ENCODE measurements at places on chromosomes 7 and 10.

- no peak for DNase-seq
Observed at GRCh38 chr10:88455831-88456230, 127.3 kb downstream of the RNLS start.

- no peak for DNase-seq
Observed at GRCh38 chr7:18895456-18895855, 222.0 kb downstream of the TWIST1 start.

DNA sequence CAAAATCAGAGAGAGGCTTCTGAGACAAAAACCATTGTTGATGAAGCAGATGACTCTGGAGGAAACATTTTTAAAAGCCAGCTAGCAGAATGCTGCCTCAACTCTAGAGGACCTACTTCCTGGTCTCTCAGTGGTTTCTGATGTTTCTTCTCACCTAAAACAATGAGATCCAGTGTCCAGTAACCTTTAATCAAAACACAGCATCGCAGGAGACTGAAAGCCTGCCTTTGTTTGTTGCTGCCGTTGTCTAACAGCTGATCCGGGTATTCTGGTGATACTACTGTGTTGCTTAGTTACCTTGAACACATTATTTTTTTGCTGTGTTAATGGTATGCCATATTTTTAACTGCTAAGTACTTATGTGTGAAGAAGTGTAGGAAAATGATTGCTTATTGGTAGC is 70.9 kb downstream of the WIPF3 start:
- DNase-seq: no peak

- no peak for DNase-seq
Observed at GRCh38 chr10:124151466-124152095, 58.2 kb upstream of the CHST15 start.

- peak; percentile 17 for DNase-seq
Observed at GRCh38 chr7:103915680-103916357, 73.6 kb downstream of the RELN start.

DNA sequence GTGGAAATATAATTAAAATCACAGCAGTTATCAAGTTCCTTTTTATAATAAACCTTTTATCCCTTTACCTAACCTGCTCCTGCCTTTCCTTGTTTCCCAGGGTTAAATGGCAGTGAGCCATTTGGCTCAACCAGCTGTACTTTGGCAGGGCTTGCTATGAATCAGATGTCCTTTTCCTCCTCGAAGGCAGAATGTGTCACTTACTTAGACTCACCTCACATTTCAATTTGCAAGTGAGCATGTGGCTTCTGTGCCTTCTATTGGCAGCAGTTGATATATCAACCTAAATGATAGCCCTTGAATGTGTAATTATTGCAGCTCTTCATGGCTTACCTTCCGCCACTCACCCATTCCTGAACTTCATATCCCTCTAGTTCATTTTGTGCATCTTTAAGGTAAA is 301.7 kb downstream of the CSTF2T start:
- no peak for DNase-seq

DNA sequence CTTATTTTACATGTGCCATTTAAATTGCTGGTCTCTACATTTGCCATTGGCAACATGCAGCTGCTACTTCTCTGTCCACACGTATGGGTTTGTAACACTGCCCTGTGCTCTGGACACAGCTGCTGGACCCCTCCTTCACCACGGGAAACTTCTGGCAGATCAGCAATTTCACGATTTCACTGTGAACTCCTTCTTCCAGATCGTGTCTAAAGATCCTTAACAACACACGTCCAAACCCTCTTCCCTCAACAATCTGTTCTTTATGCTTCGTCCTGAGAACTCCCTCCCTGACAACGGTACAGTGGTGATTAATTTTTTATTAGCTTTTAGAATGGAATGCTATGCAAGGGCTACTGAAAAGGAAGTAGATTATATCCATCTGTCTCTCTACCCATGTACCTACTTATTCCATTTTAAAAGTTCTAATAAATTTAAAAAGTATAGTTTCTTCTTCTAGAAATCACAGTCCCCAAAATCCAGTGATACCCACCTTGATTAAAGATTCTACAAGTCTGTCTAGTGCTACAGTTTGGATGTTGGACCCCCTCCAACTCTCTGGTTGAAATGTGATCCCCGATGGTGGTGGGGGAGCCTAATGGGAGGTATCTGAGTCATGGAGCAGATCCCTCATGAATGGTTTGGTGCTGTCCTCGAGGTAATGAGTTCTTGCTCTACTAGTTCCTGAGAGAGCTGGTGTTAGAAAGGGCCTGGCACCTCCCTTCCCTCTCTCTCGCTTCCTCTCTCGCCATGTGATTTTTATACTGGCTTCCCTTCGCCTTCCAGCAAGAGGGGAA is 81.0 kb downstream of the KIAA1549 start:
- DNase-seq: no peak

- no peak for DNase-seq
Observed at GRCh38 chr7:13098161-13098560, 410.7 kb downstream of the ARL4A start.

DNA sequence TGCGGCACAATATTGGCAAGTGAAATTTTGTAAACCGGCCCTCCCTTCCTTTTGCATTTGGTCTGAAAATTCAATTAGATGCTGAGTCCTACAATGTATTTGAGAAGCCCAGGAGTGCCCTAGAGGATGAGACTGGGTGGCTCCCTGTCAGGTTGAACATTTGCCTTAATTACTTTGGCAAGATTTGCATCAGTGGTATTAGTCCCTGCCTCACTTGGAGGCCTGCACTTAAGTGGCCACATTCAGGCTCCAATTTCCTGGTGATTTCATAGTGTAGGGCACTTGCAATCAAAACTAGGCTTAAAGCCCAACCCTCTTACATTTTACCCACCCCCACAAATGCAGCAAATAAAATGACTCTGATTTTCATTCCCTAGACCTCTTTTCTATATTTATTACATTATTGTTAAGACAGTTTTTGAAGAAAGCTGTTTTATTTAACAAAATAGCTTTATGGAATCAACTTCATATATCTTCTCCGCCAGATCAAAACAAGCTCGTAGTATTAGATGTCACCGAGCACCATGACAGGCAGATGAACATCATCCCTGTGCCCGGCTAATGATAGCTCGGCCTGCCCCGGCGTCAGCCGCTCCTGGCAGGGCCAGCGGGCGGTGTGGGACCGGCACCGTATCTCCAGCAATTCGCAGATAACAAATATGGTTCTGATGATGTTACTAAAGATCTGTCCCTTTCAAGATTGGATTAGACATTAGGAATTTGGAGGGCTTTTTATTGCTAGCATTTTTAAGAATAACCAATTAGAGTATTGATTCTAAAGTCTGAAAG is 73.6 kb downstream of the EGFR start:
- DNase-seq: no peak

DNA sequence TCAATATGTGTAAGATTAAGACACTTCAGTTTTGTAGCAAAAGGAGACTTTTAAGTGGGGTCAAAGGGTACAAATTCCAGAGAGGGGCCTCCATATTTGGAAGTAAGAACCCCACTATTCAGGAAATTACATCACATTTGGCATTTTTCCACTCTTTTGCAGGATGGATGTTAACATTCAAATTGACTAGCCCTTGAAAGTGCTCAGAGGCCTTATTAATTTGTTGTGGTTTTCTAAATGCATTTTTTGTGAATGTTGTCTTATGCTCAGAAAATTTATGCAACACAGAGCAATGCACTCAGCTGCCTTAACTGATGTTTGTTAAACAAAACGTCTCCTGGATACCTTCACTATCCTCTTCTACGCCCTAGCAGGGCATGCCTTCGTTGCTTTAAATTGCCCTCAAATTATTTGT is 50.9 kb upstream of the PDLIM1 start:
- no peak for DNase-seq

- DNase-seq: no peak
Observed at GRCh38 chr10:104406715-104407650, 53.4 kb downstream of the CFAP58 start.

- no peak for DNase-seq
Observed at GRCh38 chr7:36391436-36392198, 2.0 kb downstream of the ANLN start.

GRCh38 chr7:42876182-42877068 is 35.4 kb downstream of the C7orf25 start:
- DNase-seq: peak; percentile 8

Measured in NK-92 treated with Interleukin-12 subunit alpha and Interleukin-12 subunit beta, amount 100 ng/mL, for 24 hours (cell line).